ENCODE measurements at places on chromosomes 7 and 10.

- DNase-seq: no peak
These were observed 35.7 kb downstream of the SEMA3E start for GRCh38 chr7:83613232-83613631.

GRCh38 chr7:138049505-138050116 lies 26.6 kb upstream of the AKR1D1 start:
- no peak for DNase-seq

DNA sequence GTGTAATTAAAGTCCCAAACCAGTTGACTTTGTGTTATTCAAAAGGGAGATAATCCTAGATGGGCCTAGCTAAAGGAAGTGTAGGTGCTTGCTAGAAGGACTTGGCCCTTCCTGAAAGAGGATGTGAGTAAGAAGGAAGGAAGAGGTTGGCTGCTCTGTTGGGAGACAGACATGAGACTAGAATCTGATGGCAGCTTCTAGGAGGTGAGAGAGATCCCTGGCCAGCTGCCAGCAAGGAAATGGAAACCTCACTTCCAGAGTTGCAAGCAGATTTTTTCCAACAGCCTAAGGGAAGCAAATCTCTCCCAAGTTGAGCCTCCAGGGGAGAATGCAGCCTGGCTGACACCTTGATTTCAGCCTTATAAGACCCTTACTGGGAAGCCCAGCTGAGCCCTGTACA lies 368.4 kb upstream of the ZMIZ1 start:
- peak; percentile 11 for DNase-seq

DNA sequence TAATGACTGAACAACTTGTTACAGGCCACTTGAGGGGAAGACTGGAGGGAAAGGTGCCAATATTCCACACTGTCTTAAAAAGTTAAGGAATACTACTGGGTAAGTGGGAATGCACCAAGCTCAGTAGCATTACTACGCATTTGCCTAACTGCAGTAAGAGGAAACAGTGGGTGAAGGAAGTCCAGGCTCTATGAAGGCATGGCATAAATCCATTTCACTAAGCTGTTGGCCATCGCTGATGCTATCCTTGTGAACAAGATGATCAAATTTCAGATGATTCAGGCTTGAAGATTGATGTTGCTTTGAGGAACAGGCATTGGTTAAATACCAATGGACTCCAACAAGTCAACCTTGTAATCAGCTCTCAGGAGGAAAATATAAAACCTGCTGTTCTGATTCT lies 44.2 kb upstream of the TES start:
- no peak for DNase-seq

- no peak for DNase-seq
These were observed 762.4 kb downstream of the REEP3 start for GRCh38 chr10:64283621-64284020.

DNA sequence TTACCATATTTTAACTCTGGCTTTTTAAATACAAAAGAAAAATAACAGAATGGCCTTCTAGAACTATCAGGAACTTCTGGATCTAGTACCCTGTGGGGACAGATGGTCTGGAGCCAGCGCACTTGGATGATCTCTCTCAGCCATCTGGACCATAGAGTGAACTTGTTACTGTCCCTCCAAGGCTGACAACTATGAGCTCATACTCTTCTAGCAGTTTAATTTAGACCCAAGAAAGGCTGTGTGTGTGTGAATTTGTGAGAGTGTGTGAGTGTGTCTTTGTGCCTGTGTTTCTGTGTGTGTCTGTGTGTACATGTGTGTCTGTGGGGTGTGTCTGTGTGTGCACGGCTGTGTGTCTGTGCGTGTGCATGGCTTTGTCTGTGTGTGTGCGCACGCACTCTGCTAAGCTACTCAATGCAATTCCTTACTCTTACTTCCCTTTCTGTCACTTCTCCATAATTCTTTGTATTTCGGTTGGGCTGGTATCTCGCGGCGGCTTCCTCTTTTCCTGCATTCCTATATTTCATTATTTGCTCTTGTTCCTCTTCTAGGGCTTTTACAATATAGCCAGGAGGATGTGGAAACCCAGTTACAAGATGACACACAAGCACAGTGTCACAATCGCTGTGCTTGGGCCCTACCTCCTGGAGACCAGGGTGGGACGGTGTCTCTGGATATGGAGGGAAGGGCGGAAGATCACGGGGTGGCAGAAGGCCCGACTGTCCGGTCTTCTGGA lies 51.9 kb downstream of the IKZF1 start:
- DNase-seq: peak; percentile 19

DNA sequence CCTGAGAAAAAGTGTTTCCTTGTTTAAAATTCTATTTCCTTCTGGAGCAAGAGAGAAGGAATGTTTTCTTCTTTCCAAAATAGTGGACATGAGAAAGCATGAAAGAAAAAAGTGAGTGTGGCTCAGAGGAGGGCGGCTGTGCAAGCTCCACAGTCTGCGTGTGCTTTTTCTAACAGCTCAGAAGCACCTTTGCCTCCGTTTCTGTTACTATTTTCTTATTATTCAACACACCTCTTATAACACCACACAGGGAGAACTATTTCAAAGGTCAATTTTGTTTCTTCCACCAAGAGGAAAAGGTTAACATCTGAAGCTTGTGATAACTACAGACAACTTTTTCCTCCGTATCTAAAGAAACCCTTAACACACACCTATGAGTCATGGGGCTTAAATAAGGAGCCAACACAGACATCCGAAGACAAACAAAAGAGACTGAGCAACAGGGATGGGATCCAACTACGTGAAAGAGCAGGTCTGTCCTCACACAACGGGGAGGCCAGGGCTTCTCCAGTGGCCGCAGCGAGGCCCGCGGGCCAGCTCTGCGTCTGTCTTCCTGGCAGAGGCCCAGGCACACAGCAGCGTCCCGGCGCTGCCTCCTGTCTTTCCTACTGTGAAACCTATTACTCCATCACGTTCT lies 36.2 kb upstream of the NCAPG2 start:
- no peak for DNase-seq

GRCh38 chr7:71486856-71487628 lies 355.1 kb downstream of the GALNT17 start:
- DNase-seq: no peak

GRCh38 chr7:150947241-150947745 lies 30.8 kb downstream of the KCNH2 start:
- no peak for DNase-seq

- DNase-seq: no peak
These were observed 160.9 kb downstream of the LRRC4 start for GRCh38 chr7:127870231-127870907.

DNA sequence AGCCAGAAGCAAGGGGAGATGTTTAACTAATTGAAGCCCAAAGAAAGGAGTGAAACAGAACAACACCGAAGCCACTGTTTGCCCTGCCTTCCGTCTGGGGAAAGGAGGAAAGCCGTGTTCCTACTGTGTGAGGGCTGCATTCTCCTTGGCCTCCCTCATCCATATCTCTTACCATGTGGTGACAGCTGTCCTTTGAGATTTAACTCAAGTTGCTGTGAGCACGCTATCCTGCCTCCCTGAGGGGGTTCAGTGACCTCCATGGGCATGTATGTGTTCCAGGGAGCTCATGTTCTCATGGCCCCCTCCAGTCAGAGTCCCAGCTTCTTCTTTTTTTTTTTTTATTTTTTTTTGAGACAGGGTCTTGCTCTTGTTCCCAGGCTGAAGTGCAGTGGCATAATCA lies 26.2 kb upstream of the CRHR2 start:
- no peak for DNase-seq

DNA sequence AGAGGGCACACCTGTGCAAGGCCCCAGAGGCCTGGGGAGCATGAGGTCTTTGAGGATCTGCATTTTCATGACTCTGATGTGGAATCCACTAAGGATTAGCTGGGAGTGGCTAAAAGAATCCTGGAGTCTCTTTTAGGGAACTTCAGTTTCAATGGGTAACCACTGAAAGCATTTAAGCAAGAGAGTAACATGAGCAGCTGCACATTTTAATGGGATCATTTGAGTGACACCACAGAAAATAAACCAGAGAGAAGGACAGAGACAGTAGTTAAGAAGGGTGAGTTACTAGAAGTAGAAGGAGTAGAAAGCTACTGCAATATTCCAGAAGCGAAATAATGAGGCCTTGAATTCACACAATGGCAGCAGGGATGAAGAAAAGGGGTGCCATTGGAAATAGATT lies 5.2 kb downstream of the GOT1 start:
- no peak for DNase-seq

DNA sequence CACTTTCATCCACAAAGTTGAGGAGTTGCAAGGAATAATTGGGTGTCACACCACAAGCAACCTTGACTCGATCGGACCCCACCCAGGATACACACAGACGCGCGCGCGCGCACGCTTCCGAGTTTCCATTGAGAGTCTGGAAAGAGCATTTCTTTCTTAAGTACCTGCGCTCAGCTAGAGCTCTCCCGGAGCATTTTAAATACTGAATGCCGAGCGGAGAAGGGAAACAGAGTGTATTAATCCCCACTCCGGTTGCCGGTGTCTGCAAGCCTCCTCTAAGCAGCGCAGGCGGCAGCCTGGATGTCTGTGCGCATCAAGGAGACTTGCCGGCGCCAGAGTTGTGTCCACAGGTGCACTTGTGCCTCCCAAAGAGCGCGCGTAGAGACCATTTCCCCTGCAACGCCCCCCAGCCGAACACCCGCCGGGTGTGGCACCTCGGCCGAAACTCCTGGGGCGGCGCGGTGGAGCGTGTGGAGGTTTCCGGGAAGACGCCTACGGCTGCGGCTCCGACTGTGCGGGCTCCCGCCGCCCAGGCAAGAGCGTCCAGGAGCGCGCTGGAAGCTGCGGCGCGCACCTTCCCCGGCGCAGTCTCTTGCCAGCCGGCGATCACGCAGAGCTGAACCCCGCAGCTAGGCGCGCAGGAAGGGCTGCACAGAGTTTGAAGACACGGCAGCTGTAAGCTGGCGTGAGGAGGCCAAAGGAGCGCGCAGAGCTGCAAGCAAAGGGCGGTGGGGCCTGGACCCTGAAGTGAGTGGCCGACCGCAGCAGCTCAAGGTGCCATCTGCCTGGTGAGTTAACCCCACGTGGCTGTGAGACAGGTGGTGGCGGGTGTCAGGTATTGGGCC lies 1.1 kb upstream of the FEZF1 start:
- peak; percentile 83 for DNase-seq

GRCh38 chr10:129411772-129412171 lies 55.3 kb upstream of the MGMT start:
- DNase-seq: no peak

DNA sequence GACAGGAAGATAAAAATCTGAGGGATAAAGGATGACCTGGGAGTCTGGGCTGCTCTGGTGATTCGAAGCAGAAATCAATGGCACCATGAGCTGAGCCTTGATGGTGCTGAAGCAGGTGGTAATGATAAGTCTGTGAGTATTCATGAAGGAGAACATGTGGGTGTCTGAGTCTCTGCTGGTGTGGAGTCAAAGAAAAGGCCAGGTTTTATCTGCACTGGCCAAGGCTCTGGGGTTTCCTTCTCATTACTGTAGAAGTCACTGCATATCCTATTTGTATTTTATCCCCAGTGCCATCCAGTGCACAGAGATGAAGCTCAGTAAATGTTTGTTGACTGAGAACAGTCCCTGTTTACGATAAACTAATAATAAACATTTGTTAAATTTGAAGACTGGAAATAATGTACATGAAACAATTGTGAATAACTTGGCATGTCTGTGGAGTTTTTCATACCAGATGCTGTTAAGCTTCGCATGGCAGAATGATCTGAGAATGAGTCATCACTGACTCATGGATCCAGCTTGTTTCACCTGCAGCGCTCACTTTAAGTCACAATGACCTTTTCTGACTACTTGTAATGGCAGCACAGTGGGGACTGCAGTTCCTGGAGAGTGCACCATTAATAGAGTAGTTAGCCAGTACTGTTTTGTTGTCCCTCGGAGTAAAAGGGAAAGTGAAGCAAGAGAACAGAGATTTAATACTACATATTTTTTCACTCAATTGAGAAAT lies 538.5 kb downstream of the HTR7 start:
- DNase-seq: peak; percentile 90

DNA sequence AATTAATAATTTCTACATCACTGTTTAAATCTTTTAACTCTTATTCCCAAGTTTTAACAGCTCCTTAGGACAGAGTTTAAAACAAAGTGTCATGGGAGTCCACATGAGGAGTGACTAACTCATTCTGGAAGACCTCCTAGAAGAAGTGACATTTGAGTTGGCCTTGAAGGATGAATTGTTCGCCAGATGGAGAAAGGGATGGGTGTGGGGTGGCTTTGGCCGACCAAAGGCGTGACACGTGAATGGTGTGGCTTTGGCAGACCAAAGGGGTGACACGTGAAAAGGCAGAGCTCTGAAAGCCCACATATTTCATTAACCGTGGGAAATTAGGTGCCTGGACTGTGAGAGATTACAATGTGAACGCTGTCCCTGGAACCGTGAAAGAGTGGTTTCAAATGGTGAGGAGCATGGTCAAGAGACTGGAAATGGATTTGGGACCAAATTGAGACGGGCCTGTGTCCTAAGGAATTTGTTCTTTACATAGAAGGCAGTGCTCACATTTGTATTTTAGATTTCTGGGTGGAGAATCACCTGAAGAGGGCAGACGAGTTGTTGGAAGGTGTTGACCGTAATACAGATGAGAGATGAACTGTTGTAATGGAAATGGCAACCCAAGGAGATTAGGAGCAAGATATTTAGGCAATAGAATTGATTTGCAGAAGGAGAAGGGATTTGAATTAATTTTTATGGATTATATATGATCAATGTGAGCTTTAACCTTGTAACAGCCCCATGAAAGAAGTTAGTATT lies 228.1 kb downstream of the BICC1 start:
- no peak for DNase-seq

DNA sequence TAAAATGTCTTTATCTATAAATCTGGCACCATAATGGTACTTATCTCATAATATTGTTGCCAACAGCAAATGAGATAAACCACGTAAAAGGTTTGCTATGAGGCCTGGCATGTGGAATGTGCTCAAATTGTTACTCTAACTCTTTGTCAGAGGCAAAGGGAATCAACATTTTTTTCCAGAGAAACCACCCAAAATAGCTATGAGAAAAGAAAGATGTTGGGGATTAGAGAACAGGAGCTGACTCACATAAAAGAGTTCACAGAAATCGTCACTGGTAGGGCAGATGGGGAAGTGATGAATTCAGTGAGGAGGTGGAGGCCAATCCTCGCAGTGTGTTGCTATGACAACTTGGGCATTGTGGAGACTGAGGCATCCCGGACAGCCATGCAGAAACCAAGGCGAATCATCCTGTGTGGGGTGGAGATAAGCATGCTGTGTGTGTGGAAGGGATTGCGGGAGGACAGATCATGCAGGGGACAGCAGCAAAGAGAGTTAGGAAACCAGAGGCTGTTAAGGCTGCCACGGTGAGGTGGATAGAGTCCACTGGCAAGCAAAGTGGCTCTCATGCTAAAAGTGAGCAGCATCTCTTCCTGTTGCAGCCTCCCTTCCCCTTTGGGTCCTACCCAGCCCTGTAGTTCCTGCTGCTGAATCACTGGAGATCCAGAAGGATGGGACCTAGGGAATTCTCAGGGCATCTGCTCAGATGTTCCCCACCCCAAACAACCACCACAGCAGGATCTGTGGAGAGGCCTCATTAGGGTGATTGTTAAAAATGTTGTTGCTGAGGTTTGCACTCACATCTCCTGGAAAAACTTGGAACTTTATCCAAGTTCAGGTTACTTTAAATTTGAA lies 103.9 kb downstream of the CUBN start:
- peak; percentile 42 for DNase-seq

All from endodermal cell (in vitro differentiated cells).